Cardiac muscle cell (in vitro differentiated cells and primary cell): ENCODE measurements at places on chromosomes 7 and 10. TPM values are rescaled to one million over a fixed set of nuclear protein-coding genes. Genes with fewer than 3 reads are reported as not detected.

The FASTK gene
- 145 and 227 TPM in 2 replicates for polyA plus RNA-seq

The ENTPD1 gene
- polyA plus RNA-seq, result 1.6 and 2.0 TPM in 2 replicates

The UROS gene
- 160 and 211 TPM in 2 replicates for polyA plus RNA-seq

The SLC26A4 gene
- not detected in 2 replicates for polyA plus RNA-seq

The ASL gene
- polyA plus RNA-seq, result 14.0 and 18.1 TPM in 2 replicates

The PPP1R17 gene
- polyA plus RNA-seq, result 1.7 TPM in 1 of 2 replicates, not detected in the other

The TET1 gene
- polyA plus RNA-seq, result 10.9 and 14.4 TPM in 2 replicates

The CREB3L2 gene
- polyA plus RNA-seq, result 22.1 and 25.5 TPM in 2 replicates

The ADIRF gene
- polyA plus RNA-seq, result 0.40 TPM in 1 of 2 replicates, not detected in the other

The SFRP5 gene
- polyA plus RNA-seq, result 29.3 and 38.2 TPM in 2 replicates

The IMPDH1 gene
- polyA plus RNA-seq, result 20.5 and 27.5 TPM in 2 replicates

The NPM3 gene
- polyA plus RNA-seq, result 8.1 and 14.6 TPM in 2 replicates

The ARMC3 gene
- not detected in 2 replicates for polyA plus RNA-seq

The PCDH15 gene
- 0.49 TPM in 1 of 2 replicates, not detected in the other for polyA plus RNA-seq

The ZNF680 gene
- polyA plus RNA-seq, result 13.0 and 16.0 TPM in 2 replicates

The ATOH7 gene
- polyA plus RNA-seq, result 0.29 and 0.50 TPM in 2 replicates

The NPFFR1 gene
- polyA plus RNA-seq, result 0.06 TPM in 1 of 2 replicates, not detected in the other

The EFCAB10 gene
- polyA plus RNA-seq, result 0.57 and 1.5 TPM in 2 replicates

The FOXI2 gene
- not detected in 2 replicates for polyA plus RNA-seq

The ANK3 gene
- polyA plus RNA-seq, result 44.9 and 65.2 TPM in 2 replicates

The NDUFB2 gene
- 391 and 693 TPM in 2 replicates for polyA plus RNA-seq

The SPDYE6 gene
- 2.2 and 2.4 TPM in 2 replicates for polyA plus RNA-seq

The WEE2 gene
- not detected in 2 replicates for polyA plus RNA-seq

The LIPJ gene
- polyA plus RNA-seq, result 0.59 TPM in 1 of 2 replicates, not detected in the other
